Stimulated activated CD8-positive, alpha-beta memory T cell treated with anti-CD3 and anti-CD28 coated beads, Interleukin-7, amount 100 ng/mL, for 4 hours (primary cell): ENCODE measurements at places on chromosomes 5 and 9.

DNA sequence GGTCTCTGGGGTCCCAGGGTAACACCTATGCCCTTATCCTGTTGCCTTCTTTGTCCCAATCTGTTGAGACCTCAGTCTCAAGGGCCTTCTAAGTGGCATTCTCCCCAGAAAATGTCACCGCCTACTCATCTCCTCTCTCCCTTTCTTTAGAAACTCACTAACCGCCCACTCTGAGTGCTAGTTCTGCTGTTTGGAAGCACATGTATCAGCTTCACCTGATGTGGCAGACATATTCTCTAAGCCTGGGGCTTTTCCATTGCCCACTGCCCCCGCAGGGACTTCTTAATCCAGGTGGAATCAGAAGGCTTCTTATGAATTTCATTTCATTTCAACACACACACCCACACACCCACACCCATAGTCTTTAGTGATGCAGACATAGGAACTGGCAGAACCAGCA is 165.1 kb downstream of the ASTN2 start:
- DNase-seq: no peak

- no peak for DNase-seq
Observed at GRCh38 chr9:6040077-6040476, 24.7 kb upstream of the RANBP6 start.

DNA sequence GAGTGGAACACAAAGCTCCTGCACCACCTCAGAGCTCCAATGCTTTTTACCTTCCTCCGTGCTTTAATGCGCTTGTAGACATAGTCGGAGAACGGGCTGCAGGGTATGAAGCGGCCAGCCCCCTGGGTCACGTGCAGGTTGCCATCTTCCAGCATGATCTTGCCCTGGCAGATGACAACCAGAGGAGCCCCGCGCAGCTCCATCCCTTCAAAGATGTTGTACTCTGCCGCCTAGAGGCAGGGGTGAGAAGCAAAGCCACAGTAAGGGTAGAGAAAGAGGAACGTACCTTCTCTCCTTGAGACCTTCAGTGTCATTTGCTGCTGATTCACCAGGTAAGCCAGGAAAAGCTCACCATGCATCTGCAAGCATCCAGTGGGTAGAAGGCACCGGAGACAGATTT is 112.3 kb downstream of the DPYSL3 start:
- DNase-seq: no peak

GRCh38 chr5:154238776-154239481 is 48.4 kb downstream of the GALNT10 start:
- no peak for DNase-seq

DNA sequence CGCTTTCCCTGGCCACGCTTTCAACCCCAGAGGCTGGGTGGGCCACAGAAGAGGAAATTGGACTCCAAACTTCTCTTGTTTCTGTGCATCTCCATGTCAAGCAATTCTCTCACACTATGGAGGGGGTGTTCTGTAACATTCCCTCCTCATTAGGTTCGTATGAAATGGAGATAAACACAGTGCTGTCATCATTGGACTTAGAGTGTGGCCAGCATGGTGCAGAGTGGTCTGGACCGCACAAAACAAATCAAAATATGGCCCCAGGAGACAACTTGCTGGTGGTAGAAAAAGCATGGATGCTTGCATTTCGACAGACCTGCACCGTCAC is 655.2 kb downstream of the BNC2 start:
- no peak for DNase-seq

GRCh38 chr5:74013222-74013621 is 387.2 kb downstream of the ARHGEF28 start:
- DNase-seq: no peak

DNA sequence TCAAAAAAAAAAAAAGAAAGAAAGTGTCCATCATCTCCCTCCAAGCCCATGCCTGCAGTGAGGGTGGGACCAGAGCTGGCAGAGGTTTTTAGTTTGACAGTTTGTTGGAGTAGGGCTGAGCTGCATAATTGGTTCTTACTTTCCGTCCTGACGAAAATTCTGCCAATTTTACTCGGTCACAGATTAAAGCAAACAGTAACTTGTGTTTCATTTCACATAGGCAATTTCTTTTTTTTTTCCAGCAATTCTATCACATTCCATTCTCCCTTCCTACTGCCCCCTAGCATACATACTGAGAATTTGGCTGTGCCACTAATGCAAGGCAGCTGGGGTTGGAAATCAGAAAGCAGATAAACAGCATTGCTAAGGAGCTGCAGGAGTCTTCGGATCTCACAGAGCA is 132.4 kb downstream of the FRMD3 start:
- no peak for DNase-seq

DNA sequence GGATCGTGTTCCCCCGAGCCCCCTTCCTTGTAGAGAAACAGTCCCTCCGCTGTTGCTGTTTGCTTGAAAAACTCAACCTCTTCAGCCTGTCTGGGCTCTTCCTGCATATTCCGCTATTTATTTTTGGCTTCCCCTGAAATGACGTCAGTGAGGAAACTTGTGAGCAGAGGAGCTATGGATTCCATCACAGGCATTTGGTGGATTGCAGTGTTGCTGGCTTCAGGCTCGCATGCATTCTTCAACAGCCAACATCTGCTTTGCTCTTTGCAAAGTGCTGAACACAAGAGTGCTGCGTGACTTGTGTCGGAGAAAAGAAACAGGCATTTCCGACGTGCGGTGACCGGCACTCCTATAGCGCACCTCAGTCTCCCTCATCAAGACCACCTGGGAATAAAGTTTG is 232.7 kb downstream of the RFK start:
- DNase-seq: no peak

- DNase-seq: no peak
Observed at GRCh38 chr5:110371725-110372041, 354.8 kb downstream of the TMEM232 start.

- DNase-seq: no peak
Observed at GRCh38 chr5:111603446-111603827, 91.1 kb upstream of the STARD4 start.

DNA sequence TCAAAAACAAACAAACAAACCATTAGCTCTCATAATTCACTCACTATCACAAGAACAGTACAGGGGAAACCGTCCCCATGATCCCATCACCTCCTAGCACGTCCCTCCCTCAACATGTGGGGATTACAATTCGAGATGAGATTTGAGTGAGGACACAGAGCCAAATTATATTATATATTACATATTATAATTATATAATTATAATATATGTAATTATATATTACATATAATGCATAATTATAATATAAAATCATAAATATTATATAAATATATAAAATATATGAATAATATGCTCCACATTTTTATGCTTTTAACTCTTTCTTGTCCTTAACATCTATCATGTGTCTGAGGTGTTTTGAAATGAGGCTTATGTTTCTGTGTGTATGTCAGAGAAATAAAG is 3.4 kb upstream of the C9 start:
- no peak for DNase-seq
